ENCODE measurements at places on chromosomes 12 and 14.

DNA sequence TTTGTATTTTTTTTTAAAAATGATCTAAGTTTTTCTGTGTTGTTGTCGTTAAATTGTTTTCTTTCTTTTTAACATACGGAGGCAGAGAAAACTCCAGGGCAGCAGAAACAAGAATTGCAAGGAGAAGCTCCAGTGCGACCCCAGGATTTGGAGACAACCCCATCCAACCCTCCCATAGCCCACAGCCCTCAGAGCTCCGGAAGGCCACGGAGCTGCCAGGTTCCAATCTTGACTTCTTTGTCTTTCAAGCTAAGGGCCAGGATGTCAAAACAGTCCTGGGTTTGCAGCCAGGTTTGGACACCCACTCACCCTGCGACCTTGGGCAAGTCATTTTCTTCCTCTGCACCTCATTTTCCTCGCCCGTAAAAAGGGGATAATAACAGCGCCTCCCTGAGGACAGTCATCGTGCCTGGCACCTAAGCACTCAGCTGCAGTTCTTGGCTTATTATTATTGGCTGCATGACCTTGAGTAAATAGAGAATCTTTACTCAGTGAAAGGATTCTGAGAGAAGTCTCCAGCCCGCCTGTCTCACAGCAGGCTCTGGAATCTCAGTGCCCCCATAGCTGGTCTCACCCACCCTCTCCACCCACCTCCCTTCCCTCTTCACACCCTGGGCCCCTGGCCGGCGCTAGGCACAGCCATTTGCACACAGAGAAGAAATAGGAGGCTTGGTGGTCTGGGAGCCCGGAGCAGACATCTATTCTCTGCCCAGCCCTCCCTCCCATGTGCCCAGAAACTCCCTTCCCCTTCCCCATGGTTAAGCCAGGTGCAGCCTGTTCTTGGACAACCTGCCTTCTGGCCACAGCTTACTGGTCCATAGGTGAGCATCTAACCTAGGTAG, 79.4 kb upstream of the BCL11B start:
- DNase-seq: no peak

DNA sequence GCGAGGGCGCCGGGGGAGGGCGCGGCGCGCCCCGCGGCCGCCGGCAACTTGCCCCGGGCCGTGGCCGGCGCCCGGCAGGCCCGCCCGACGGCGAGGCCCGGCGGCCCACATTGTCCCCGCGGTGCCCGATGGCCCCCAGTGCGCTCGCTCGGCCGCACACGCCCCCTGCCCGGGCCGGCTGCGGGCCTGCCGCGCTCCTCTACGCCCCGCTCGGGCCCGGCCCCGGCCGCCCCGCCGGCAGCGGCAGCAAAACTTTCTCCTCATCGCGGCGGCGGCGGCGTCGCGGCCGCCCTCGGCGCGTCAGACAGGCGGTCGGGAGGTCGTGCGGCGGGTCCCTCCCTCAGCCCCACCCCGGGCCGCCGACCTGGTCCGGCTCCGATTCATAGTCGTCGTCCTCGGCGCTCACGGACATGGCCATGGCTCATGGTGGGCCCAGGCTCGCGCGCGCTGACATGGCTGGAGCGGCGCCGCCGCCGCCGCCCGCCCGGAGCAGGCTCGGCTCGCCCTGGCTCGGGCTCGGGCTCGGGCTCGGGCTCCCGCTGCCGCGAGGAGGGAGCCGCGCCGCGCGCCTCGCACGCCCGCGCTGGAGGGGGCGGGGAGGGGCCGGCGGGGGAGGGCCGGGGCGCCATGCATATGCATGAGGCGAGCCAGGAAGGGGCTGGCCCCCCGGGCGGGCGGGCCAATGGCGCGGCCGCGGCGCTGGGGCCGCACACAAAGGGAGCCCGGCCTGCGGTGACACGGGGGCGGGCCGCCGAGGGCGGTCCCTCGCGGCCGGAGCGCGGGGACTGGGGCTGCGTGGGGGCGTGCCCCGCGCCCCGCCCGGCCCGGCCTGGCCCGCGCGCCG, 67.1 kb downstream of the RNF34 start:
- DNase-seq: peak; percentile 92

DNA sequence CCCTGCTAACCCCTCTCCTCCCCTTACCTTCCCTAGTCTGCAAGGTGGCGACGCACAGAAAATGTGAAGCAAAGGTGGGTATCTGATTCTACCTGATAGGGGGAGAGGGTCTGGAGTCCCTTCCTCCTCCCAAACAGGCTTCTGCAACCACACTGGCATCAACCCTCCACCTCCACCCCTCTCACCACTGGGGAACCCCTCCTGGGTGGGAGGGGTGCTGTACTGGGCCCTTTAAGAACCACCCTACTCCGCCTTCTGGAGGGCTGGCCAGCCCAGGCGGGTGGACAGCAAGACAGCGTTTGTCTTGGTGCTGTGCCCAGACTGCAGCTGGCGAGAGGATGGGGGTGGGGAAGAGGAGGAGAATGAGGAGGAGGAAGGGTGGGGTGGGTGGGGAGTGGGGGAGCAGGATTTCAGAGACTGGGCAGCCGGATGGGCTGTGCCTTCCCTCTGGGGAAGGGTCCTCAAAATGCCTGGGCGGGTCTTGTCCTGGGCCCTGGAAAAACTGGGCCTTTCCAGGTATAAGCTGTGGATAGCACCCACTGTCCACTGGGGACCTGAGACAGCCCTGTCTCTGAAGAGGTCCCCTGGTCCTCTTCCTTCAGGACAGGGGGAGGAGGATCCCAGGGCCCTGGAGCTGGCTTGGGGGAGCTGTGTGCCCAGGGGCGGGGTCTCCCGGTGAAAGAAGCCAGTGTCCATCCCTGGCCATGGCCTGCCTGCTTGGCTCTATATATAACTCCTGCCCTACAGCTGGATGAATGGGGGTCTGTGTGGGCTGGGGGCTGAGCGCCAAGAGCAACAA, 2.8 kb downstream of the TNS2 start:
- no peak for DNase-seq

GRCh38 chr12:56377310-56377988, 14.8 kb upstream of the APOF start:
- no peak for DNase-seq

DNA sequence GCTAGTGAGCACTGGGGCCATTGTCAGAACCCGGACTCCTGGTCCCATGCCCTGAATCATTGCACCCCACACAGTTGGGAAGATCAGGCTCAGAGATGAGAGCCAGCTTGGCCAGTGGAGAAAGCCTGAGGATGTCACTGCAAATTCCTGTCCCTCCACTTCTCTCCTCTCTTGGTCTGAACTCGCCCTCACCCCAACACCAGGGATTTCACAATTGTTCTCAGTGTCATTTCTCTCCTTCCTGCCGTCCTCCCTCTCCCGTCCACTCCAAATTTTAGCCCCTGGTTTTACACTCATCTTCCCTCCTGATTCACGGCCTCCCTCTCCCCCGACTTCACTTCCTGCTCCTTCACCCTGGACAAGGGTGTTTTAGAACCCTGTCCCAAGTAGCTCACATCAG, 11.1 kb downstream of the KRT75 start:
- DNase-seq: no peak

All from activated naive CD4-positive, alpha-beta T cell treated with anti-CD3 and anti-CD28 coated beads, Interleukin-2, amount 10 ng/mL, durations not matched to agents 7 days and 5 days (primary cell).